ENCODE measurements at places on chromosomes 12 and 14. TPM values are rescaled to one million over a fixed set of nuclear protein-coding genes. Genes with fewer than 3 reads are reported as not detected.

The TAS2R9 gene
- total RNA-seq = not detected

The VDR gene
- total RNA-seq = 19.6 TPM

The CD27 gene
- total RNA-seq = not detected

The ACOT6 gene
- total RNA-seq = not detected

The SPSB2 gene
- total RNA-seq = 8.4 TPM

DNA sequence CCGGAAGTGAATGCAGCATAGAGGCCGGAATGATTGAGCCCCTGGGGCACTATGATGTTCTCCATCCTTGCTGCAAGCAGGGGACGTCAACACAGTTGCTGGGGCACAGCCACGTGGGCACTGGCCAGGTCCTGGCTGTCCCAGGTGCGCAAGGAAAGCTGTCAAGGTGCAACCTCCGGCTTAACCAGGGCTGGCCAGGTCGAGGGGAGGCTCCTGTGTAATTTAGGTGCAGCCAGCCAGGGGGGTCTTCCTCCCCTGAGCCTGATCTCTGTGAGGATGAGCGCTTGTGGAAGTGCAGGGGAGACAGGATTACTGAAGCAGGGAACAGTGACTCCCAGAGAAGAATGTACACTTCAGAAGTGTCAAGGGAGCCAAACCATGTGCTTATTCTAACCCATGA lies 852.8 kb upstream of the TMEM132C start:
- no peak for DNase-seq
- H3K36me3 ChIP-seq = no peaks in the 10 kb centered on the region
- peaks cover 20% of the 10 kb centered on the region for H3K4me1 ChIP-seq

- peak overlapping the region; percentile 96 for H3K27ac ChIP-seq
- H3K4me3 ChIP-seq = peak overlapping the region; percentile 1
- peaks cover 54% of the 10 kb centered on the region for H3K4me1 ChIP-seq
- no peak for DNase-seq
Measured at GRCh38 chr12:92079054-92079385, 66.6 kb downstream of the BTG1 start.

GRCh38 chr12:78698747-78699146 lies 165.8 kb upstream of the SYT1 start:
- H3K4me3 ChIP-seq = no peak overlapping the region
- no peaks in the 10 kb centered on the region for H3K27me3 ChIP-seq
- H3K4me1 ChIP-seq = peaks cover 47% of the 10 kb centered on the region
- peak overlapping the region; percentile 90 for H3K27ac ChIP-seq

- H3K4me1 ChIP-seq = peaks cover under 1% of the 10 kb centered on the region
- H3K27me3 ChIP-seq = no peaks in the 10 kb centered on the region
- no peak overlapping the region for H3K27ac ChIP-seq
- no peak overlapping the region for H3K4me3 ChIP-seq
- H3K36me3 ChIP-seq = no peaks in the 10 kb centered on the region
Measured at GRCh38 chr12:89927226-89927698, 218.6 kb upstream of the ATP2B1 start.

DNA sequence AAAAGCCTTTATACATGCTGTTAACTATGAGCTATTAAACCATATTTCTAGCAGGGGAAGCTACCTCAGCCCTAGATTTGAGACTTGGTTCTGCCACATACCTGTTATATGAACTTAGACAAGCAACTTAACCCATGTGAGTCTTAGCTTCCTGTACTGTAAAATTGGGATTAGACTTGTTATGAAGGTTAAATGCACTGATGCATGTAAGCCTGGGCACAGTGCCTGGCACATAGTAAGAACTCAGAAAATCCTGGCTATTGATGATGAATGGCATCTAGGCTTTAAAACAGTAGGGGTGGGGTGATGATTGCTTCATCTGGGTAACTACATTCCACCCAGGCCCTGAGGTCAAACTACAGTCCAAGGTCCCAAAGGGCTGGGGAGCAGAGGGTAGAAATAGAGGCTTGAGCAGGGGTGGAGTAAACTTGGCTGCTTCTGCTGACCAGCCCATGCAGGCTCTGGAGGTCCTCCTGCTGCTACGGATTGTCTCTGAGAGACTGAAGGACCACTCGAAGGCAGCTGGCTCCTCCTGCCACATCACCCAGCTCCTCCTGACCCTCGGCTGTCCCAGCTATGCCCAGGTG lies 11.3 kb downstream of the ESPL1 start:
- DNase-seq = no peak
- no peaks in the 10 kb centered on the region for H3K27me3 ChIP-seq
- H3K4me3 ChIP-seq = no peak overlapping the region
- H3K27ac ChIP-seq = no peak overlapping the region
- H3K36me3 ChIP-seq = peaks cover 51% of the 10 kb centered on the region

- DNase-seq = no peak
- H3K36me3 ChIP-seq = no peaks in the 10 kb centered on the region
- no peaks in the 10 kb centered on the region for H3K4me1 ChIP-seq
- H3K27ac ChIP-seq = no peak overlapping the region
- no peak overlapping the region for H3K4me3 ChIP-seq
Measured at GRCh38 chr12:10276774-10277173, 30.9 kb upstream of the KLRD1 start.

GRCh38 chr12:19095756-19096480 lies 33.6 kb upstream of the PLEKHA5 start:
- peak; percentile 62 for DNase-seq
- no peaks in the 10 kb centered on the region for H3K27me3 ChIP-seq
- H3K4me3 ChIP-seq = no peak overlapping the region
- no peaks in the 10 kb centered on the region for H3K36me3 ChIP-seq
- H3K4me1 ChIP-seq = peaks cover 14% of the 10 kb centered on the region

DNA sequence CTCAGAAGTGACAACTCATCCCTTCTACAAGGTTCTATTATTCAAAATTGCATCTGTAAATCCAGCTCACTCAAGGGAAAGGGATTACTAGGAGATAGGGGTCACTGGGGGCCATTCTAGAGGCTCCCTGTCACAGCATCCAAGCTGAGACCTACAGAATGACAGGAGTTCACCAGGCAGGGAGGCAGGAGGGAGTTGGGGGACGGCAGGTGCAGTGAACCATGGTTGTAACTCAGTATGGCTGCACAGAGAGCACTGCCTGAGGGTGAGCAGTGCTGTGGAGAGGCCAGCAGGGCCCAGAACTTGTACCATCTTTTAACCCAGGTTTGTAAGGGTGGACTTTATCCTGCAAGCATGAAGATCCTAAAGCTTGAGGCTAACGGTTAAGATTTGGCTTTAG lies 37.9 kb upstream of the SINHCAF start:
- no peaks in the 10 kb centered on the region for H3K36me3 ChIP-seq
- no peaks in the 10 kb centered on the region for H3K27me3 ChIP-seq
- DNase-seq = no peak
- H3K27ac ChIP-seq = no peak overlapping the region
- H3K4me1 ChIP-seq = peaks cover 8% of the 10 kb centered on the region
- H3K4me3 ChIP-seq = no peak overlapping the region
